ENCODE measurements at places on chromosomes 11 and 22.

DNA sequence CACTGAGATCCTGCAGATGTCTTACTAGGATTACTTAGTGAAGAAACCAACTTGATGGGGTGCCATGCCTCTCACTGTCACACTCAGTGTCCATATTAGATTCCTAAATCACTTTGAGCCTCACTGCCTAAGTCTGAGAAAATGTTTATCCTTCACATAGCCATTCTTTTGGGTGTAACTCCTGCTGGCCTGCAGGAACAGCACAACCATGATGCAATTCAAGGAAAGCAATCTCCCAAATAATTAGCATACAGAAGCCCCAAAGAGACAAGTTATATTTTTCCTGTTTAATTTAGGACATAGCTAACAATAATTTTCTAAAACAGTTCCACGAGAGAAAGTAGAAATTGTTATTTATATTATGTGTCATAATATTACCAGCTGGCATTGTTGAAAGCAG, 655.5 kb downstream of the KCNA4 start:
- DNase-seq: no peak

GRCh38 chr11:76005756-76006155, 190.7 kb downstream of the UVRAG start:
- no peak for DNase-seq

DNA sequence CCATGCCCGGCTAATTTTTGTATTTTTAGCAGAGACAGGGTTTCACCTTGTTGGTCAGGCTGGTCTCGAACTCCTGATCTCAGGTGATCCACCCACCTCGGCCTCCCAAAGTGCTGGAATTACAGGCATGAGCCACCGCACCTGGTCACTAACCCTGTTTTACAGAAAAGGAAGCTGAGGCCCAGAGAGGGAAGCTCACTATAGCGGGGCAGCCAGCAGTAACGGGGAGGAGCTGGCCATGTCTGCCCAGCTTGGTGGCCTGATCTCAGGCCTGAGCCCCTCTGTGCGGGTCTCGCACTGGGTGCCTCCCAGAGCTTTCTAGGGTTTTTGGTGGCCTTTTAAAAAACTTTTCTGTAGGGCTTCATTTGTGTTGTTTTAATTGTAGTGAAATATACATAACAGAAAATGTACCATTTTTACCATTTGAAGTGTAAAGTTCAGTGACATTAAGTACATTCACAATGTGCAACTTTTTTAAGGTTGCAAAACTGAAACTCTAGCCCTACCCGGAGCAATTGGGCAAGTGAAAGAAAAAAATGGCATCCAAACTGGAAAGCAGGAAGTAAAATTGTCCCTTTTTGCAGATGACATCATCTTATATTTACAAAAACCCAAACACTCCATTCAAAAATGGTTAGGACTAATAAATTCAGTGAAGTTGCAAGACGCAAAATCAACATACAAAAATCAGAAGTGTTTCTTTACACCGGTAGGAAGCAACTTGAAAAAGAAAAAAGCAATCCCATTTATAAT, 14.5 kb upstream of the CYTH4 start:
- DNase-seq: peak; percentile 39

DNA sequence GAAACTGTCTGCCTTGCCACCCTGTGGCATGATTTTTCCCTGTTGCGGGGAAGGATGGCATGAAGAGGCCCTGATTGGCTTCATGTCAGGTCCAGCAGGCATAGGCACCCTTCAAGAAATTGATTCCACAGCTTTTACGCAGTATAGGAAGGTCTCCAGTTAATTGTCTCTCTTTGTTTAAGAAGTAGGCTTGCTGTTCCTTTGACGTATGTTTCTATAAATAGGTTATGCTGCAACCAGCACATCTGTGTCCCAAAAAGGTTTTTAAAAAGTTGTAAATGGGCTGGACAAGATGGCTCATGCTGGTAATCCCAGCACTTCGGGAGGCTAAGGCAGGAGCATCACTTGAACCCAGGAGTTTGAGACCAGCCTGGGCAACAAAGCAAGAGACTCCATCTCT, 62.6 kb downstream of the CD6 start:
- no peak for DNase-seq

- DNase-seq: no peak
Measured at GRCh38 chr11:71470946-71471345, 17.9 kb downstream of the NADSYN1 start.

DNA sequence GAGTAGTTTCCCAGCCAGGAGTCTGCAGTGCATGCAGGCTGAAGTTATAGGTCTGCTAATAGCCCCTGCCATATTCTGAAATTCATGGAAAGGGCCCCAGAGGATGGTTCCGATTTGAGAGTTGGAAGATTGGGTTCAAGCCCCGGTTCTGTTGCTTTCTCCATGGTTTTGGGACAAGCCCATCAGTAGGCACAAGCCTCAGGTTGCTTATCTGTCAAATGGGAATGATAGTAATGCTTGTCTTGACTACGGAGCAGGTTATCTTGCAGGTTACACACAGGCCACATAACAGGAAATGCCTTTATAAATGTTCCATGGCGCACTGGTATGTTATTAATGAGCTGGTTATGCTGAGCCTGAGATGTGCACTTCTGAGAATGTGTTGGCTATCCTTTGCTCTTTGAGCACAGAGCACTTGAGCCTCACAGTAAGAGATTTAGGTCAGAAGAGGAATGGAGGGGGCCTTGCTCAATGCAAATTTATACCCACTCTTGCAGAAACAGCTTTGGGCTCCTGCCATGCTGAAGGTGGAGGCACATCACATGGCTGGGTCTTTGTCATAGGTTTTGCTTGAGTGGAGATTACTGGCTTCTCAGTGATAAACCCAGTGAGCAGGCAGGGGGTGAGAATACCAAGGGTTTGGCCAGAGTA, 47.1 kb downstream of the ZNRF3 start:
- no peak for DNase-seq

DNA sequence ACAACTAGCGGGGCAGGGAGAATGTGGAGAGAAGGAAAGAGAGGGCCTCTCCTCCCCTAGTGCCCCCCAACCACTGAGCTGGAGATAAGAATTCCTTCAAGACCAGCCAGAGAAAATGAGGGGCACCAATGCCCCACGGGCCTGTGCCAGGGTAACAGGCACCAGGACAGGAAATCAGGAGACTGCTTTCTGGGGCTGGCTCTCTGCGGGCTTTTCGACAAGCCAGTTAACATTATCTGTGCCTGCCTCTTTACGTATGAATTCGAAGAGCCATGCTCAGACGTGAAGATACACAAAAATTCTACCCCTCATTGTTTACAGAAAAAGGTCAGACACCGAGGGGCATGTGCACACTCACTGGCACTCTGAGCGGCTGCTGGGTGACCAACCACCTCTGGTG, 52.1 kb downstream of the MYH9 start:
- no peak for DNase-seq

DNA sequence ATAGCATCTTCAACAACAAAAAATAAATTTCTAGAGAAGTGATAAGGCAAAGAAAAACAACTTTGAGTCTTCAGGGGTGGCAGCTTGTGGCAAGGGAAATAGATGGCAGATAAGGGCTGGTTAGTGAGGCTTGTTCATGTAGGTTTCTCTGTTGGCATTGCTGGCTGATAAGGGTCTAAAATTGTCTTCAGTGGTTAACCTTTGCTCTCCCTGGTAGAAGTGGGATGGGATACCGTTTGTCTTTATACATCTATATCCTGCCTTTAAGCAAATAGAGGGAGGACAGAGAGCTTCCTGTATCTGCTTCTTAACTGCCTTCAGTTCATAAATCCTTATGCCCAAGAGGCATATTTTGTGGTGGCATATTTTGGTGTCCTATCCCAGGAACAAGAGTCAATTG, 57.1 kb downstream of the TRAF6 start:
- peak; percentile 59 for DNase-seq

Measured in GF-D8 (cell line).